ENCODE measurements at places on chromosomes 6 and 20.

- DNase-seq = no peak
Measured at GRCh38 chr6:131430531-131430930, 142.5 kb upstream of the ARG1 start.

DNA sequence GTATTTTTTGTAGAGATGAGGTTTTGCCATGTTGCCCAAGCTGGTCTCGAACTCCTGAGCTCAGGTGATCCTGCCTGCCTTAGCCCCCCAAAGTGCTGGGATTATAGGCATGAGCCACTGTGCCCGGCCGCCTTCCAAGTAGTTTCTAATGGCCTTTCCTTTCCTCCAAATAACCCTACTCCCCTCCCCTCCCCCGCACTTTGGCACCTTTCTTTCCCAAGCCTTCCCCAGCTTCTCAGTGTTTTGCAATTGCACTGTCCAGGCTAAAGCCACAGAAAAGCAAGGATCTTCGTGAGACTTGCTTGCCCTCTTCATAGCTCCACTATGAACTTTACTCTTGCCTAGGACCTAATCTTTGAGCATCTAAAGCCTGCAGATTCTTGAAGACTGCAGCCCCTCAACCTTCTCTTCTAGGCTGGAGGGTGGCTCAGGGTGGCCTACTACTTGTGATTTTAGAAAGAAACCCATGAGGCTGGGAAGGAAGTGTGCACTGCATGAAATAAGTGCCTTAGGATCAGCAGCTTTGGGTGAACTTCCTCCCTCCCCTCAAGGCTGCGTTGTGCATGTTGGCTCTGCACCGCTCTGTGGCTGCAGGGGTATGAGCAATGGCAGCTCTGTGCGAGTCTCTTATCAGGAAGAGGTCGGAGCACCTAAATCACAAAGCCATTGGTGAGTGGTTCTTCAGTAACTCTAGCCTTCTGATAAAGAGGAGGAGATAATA lies 152.4 kb upstream of the SNX9 start:
- DNase-seq = no peak

DNA sequence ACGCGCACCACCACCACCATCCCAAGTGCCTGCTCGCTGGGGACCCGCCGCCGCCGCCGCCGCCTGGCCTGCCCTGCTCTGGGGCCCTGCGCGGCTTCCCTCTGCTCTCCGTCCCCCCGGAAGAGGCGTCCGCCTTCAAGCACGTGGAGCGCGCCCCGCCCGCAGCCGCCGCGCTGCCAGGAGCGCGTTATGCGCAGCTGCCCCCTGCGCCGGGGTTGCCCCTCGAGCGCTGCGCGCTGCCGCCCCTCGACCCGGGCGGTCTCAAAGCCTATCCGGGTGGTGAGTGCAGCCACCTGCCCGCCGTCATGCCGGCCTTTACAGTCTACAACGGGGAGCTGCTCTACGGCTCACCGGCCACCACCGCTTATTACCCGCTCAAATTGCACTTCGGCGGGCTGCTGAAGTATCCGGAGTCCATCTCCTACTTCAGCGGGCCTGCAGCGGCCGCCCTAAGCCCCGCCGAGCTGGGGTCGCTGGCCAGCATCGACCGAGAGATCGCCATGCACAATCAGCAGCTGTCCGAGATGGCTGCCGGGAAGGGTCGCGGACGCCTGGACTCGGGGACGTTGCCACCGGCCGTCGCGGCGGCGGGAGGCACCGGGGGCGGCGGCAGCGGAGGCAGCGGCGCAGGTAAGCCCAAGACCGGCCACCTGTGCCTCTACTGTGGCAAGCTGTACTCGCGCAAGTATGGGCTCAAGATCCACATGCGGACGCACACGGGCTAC lies 7.2 kb downstream of the PRDM13 start:
- DNase-seq = no peak

GRCh38 chr6:67643281-67643680 lies 991.8 kb upstream of the ADGRB3 start:
- no peak for DNase-seq

GRCh38 chr6:137120748-137121147 lies 52.7 kb downstream of the IL22RA2 start:
- no peak for DNase-seq

Measured in BE2C (cell line).